ENCODE measurements at places on chromosomes 1 and 21. TPM values are rescaled to one million over a fixed set of nuclear protein-coding genes. Genes with fewer than 3 reads are reported as not detected.

- DNase-seq: peak; percentile 43
Observed at GRCh38 chr1:52368383-52369172, 2.6 kb upstream of the CC2D1B start.

GRCh38 chr1:147760481-147761260 is at the start of gene GJA5:
Gene GJA5, minus strand, starts transcription at chr1:147760602. Its CDS starts 1,364 bp downstream, at chr1:147759238.
- no peak for DNase-seq

Gene PLA2G2D
- not detected for total RNA-seq

GRCh38 chr21:40282912-40283886 is 416.0 kb downstream of the PCP4 start:
- DNase-seq: no peak

DNA sequence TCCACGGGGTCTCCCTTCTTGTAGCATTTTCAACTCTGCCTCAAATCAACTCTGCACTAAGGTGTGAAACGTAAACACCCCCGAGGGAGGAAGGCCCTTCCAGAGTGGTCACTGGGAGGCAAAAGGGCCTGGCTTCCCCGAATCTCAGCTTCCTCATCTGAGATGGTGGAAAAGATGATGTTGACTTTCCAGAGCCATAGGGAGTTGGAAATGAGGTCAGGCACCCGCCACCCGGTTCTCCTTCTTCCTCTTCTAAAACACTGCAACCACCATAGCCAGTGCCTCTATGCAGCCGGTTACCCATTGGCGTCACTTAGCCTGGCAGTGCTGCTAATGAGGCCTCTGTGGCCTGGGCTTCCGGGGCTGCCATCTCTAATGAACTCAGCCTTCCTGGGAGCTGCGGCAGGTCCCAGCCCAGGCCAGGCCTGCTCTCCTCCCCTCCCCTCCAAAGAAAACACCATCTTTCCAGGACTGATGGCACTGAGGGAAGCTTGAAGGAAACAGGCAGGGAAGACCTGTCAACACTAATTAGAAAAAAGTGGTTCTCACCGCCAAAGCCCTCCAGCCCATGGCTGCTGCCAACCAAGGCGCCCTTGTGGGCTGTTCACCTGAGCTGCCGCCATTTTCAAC is 175.0 kb downstream of the KAZN start:
- DNase-seq: no peak

DNA sequence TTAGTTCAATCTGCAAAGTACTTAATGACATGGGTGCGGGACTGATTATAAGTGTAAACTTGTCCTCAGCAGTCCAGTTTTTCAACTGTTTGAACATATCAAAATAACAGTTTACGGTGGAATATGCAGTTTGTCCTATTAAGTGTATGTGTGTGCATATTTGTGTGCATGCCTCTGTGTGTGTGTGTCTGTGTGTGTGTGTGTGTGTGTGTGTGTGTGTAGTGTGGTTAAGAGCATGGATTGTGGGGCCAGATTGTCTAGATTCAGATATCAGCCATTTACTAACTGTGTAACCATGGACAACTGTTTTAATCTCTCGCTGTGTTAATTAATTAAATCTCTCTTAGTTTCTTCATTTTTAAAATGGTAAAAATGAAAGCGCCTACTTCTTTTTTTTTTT is 39.0 kb downstream of the NEXN start:
- no peak for DNase-seq

All from myocyte (in vitro differentiated cells).